ENCODE measurements at places on chromosomes 13 and 19. TPM values are rescaled to one million over a fixed set of nuclear protein-coding genes. Genes with fewer than 3 reads are reported as not detected.
A peak's percentile ranks its signal among the peaks of the same experiment; 100 is the strongest.

Gene MBD3L2
- polyA plus RNA-seq: not detected

Gene MAB21L1
- polyA plus RNA-seq: not detected

Gene SELENOW
- polyA plus RNA-seq: 1,551 TPM

Gene NLRP9
- polyA plus RNA-seq: not detected

Gene NECTIN2
- polyA plus RNA-seq: 49.5 TPM

Gene FUT3
- 0.38 TPM for polyA plus RNA-seq

Gene RRAS
- 320 TPM for polyA plus RNA-seq

Gene PRODH2
- not detected for polyA plus RNA-seq

GRCh38 chr19:8576273-8576993, 809 bp downstream of the MYO1F start:
- DNase-seq: no peak

GRCh38 chr13:113637262-113638160, 20.5 kb downstream of the ATP4B start:
- DNase-seq: peak; percentile 57

DNA sequence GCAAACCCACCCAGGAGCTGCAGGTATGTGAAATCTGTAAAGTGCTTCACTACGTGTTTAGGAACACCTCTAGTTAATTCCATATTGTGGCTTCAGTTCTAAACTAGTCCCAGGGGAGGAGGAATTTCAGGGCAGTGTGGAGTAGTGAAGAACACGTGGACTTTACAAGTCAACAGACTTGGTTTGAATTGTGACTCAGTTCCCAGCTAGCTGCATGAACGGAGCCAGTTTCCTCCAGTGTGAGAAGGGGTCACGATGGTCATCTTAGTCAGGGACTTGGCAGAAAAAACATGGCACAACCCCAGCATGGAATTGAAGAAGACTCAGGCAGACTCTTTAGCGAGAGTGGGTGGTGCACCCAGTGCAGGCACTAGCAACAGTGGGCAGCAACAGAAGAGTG, 175.7 kb upstream of the UBL3 start:
- DNase-seq: no peak

DNA sequence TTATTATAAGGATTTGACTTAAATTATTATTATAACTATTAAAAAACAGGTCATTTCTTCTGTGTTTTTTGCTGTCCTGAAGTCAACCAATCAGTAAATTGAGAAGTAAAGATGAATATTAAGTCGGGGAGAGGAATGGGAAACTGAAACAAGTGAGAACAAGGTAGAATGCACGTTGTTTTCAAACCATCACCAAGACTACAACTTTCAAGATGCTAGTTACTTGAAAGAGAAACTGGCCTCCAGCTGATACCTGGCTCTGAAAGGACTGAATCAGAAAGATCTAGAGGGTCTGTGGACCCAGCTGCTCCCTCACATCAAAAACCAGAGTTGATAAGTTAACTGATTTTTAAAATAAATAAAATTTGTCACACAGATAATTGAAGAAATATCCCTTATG, 1301.5 kb upstream of the ATXN8OS start:
- DNase-seq: no peak

- peak; percentile 44 for DNase-seq
These were observed 4.1 kb upstream of the TGFBR3L start for GRCh38 chr19:7910321-7911161.

DNA sequence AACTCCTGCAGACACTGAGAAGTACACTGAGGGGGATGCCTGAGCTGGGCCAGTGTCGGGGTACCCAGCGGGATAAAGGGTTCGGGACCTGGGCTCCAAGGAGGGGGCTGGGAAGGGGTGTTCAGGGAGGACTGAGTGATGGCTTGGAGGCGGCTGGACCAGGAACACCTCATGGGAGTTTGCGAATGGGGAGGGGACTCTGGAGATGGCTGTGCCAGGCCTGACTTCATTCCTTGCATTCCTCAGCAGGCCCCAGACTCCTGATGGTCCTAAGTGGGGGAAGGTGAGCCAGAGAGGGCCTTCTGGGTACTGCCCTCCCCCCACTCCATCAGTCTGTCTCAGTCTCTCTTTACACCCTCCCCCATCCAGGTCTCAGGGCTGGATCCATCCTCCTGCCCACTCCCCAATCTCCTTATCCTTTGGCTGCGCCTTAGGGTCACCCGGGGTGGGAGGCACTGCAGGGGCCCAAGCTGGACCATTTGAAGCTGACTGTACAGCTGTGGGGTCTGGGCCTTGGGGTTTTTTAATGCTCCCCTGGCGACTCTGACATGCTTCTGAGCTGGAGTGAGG, 13.8 kb downstream of the PAK4 start:
- no peak for DNase-seq

DNA sequence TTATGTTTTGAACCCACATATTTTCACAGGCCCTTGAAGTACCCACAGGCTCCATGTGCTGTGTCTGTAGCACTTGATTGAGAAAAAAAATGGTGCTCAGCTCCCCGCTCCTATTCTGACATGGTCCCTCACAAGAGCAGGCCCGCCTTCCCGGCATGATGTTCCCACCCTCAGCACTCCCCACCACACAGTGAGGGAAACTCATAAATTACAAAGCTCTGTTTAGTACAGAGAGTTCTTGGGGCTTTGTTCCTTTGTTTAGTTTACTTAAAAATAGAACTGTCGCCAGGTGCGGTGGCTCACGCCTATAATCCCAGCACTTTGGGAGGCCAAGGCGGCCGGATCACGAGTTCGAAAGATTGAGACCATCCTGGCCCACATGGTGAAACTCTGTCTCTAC, 25.9 kb upstream of the ABCC4 start:
- no peak for DNase-seq

DNA sequence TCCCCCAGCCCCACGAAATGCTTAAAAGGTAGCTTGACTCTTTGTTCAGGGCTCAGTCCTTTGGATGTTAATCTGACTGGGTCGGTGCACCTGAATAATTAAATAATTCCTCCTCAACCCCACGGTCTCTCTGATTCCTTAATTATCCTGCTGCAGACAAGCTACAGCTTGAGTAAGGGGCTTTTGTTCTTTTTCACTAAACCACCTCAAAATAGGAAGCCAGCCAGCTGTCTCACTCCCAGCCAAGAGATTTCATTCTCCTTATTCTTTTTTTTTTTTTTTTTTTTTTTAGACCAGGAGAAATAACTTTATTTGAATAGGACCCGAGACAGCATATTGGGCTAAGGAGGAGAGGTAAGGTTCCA, 7.9 kb upstream of the FCGBP start:
- no peak for DNase-seq

GRCh38 chr19:30886222-30886621, 463.0 kb downstream of the TSHZ3 start:
- no peak for DNase-seq

GRCh38 chr19:19510432-19510831, 4.9 kb downstream of the TSSK6 start:
- no peak for DNase-seq

GRCh38 chr13:99415851-99416331, 85.4 kb upstream of the TM9SF2 start:
- DNase-seq: peak; percentile 68

DNA sequence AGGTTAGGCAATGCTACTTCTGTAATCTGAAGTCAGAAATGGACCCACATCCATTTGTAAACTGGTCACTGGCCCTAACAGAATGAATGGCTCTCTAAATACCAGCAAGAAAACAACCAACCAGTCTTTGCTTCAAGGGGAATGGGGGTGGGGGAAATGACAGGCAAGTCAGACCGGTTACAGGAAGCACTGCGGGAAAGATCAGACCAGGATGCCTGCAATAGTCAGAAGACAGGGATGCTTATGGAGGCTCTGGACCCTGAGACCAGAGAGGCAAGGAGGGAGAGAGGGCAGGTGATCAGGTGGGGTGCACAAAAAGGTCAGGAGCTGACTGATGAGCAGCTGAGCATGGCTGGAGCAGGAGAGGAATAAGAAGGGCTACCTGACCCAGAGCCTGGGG, 13.1 kb downstream of the MED26 start:
- DNase-seq: no peak

DNA sequence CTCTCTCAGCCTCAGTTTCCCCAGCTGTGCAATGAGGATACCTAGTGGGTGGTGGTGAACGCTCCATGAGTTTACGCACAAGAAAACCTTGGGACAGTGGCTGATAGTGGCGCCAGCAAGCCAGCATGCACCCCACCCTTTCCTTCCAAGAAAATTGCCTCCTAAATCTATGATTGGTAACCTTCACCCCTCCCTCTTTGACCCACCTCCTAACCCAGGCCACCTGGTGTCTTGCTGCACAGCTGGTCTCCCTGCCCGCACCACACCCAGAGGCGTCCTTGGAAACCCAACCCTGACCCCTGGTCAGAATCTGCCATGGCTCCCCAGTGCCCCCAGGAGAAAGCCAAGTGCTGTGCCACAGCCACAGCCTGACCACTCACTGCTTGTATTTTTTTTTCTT, 22.8 kb upstream of the BCL3 start:
- no peak for DNase-seq

DNA sequence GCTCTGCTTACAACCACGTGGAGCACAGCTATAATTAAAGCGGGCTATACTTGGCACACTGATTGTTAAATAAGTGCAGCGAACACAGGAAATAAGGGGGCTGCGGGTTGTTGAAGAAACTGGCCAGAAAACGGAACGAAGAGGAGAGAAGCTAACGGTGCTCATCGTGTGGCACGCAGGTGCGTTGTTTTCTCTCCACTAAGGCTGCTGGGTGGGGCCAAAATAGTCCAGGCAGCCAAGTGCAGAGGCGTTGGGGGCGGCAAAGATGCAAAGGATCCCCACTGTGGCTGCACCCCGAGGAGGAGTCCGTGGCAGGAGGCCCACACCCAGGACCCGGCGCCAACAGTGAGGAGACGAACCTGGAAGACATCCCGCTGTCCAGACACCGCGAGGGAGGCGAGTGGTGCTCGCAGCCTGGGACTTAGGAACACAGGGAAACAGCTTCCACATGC, 8.1 kb upstream of the ARL11 start:
- DNase-seq: no peak

GRCh38 chr13:80214521-80214991, 126.4 kb downstream of the SPRY2 start:
- DNase-seq: no peak

DNA sequence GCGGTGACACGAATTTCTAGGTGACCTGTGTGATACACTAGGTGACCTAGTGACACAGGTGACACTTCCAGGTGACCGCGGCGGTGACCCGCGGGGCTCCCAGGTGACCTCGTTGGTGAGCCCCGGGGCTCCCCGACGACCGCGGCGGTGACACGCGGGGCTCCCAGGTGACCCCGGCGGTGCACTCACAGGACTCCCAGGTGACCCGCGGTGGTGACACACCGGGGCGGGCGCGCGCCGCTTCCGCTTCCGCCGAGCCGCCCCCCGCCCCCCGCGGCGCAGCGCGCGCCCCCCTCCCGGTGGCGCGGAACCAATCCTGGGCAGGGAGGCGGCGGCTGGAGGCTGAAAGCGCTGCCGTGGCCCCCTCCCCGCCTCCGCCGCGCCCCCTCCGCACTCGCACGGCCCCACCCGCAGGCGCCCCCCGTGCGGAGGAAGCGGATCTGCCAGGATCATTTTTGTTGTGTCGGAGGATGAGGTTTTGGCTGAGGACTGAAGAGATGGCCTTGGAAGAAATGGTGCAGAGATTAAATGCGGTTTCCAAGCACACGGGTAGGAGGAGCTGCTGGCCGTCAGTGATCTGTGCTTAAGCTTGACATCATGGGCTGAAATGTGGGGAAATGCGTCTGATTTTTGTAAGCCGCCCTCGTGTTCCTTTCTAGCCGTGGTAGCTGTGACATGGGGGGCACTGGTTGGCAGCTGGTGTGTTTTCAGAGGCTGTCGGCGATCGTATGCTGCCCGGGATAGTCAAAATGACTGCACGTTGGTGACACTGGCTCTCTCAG, at the start of gene MCF2L:
MCF2L (plus strand) TSS at position 305 of the 782 bp plus-strand sequence; CDS start at position 471, 166 bp downstream.
- DNase-seq: peak; percentile 75

Measured in aorta (tissue), 5 donors.